Dorsolateral prefrontal cortex (tissue), 122 donors: ENCODE measurements at places on chromosomes 1 and 21.

GRCh38 chr1:201713086-201713810 is 115.7 kb upstream of the IPO9 start:
- peak; percentile 79 for DNase-seq

DNA sequence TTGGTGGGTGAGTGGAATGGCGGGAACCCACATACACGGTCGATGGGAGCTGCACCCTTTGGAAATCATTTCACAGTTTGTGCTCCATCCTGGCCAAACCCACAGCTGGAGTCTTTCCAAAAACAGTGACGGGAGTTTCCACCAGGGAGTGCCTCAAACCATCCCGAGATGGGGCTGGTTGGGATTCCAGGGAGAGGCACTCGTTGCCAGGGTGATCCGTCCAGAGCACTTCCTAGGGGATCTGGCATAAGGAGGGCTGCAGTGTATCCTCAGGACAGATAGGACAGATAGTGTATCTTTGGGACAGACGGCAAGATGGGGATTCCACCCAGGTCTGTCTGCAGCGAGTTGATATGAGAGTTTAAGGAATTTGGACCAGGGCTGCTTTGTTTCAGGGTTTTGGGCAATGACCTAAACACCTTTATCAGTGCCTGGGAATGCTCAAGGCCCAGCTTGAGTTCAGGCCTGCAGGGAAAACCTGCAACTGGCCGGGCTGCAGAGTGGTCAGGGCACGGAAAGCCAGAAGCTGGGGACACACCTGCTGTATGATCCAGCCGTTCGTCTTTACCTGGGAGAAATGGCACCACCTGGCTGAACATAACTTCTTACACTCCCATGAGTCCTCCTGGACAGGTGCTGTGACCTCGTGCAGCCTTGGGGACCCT is 3.4 kb upstream of the POFUT2 start:
- no peak for DNase-seq

GRCh38 chr1:24902471-24902891 is 27.6 kb downstream of the RUNX3 start:
- DNase-seq, result no peak

GRCh38 chr1:151281969-151282882 is at the start of gene ZNF687:
Gene ZNF687 (plus strand): TSS chr1:151282299. CDS start chr1:151286292, 3,993 bp downstream.
- peak; percentile 100 for DNase-seq

GRCh38 chr1:168288311-168289052 is 7.8 kb downstream of the TBX19 start:
- DNase-seq, result no peak

GRCh38 chr21:44935533-44935927 is 4.3 kb upstream of the SLX9 start:
- no peak for DNase-seq

DNA sequence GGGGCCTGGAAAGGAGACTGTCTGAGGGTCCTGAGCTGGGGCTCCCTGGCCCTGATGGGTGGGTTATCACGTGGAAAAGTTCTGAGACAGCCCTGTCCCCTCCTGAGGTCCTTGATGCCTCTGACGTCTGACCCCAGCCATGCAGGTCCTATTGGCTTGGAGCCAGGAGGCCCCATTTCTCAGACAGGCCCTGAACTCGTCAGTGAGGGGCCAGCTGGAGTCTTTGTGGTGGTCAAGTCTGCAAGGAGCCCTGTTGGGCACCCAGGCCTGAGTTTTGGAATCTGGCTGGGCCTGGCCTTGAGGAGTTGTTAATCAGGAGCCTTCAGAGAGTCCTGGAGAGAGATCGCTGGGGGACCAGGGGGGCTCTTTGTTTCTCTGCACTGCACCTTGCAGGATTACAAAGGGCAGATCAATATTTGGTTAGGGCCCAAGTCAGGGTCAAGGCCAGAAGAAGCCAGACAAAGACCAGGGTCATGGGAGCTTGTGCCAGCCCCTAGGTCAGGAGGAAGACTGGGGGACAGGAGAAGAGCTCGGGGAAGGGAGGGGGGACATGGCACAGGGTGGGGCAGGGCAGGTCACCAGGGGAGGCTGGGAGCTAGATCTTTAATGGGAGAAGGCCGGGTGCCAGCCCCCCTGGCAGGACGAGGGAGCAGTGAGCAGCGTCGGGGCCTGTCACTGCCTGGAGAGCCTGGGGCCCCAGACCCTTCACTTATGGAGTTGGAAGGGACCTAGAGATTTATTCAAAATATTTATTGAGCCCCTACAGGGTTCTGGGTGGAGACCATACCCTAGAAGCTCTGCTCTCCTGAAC is 83.2 kb downstream of the PTPRU start:
- no peak for DNase-seq

DNA sequence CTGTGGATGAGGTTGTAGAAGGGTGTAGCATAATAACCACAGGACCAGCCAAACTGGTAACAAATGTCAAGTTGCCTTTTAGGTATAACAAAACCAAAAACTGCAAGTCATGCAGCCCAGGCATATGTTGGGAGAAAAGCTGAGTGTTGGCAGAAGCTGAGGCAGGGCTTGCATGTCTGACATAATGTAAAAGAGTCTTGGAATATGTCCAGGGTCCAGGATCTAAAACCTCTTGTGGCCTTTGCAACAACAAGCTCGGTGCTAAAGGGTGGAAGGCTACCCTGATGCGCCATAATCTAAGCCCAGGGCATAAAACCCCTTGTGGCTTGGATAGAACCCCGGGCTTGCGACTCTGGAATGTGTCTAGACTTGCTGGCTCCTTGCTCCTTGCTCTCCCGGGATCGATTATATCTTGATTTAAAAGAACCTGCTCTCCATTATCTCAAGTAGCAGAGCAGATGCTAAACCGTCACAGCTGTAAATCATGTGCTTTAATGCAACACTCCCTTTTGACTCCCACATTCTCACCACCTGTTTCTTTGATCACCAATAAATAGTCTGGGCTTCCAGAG is 26.5 kb upstream of the SLC35A3 start:
- no peak for DNase-seq

DNA sequence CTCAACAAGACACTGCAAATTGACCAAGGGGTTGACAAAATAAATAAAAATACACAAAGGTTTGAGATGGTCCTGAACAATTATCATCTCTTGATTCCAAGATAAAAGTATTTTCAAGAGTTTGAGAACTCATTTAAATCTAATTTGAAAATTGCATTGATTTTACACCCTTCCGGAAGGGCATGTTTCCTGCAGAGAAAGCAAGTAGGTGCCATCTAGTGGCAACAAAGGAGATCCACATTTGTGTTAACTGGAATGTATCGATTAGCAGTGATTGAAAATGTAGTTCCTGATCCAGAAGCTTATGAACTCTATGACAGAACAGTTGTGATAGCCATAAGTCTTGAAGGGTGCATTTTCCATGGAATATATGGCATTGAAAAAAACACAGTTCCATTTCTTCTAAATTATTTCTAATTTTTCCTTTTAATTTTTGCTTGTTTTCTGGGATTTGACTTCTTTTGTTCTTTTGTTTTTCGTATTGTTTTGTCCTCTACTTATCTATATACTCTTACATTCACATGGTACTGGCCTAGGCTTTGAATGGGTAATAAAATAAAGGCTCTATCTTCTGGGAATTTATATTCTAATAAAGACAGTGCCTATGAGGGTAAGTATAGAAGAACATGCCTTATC is 143.7 kb downstream of the DNM3 start:
- DNase-seq, result no peak

DNA sequence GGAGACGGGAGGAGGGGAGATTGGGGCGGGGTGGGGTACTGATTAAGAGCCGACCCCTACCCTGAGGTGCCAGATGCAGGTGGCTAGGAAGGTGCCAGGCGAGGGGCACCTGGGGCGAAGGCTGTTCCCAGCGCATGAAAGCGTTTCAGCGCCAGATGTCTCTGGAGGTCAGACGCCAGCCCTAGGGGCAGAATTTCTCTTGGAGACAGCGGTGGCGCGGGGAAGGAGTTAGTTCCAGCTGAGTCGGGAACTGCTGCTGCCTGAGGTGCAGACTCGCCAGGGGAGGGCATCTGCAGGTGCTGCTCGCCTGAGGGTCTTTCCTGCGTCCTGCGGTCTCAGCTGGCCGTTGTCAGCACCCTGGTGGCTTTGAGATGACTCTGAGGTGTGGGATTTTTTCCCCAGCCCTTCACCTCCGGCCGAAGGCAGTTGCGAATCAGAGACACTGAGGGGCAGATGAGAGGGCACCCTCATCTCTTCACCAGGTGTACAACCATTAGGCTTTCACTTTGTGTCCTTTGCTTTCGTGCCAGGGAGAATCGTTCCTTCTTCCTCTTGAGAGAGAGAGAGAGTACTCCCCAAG is 539 bp downstream of the CGN start:
- DNase-seq, result peak; percentile 26

DNA sequence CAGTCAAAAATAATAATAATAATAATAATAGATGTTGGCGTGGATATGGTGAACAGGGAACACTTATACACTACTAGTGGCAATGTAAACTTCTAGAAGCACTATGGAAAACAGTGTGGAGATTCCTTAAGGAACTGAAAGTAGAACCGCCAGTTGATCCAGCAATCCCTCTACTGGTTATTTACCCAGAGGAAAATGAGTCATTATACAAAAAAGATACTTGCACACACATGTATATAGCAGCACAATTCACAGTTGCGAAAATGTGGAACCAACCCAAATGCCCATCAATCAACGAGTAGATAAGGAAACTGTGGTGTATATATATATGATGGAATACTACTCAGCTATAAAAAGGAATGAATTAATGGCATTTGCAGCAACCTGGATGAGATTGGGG is 176.0 kb downstream of the PLPP3 start:
- DNase-seq, result no peak

DNA sequence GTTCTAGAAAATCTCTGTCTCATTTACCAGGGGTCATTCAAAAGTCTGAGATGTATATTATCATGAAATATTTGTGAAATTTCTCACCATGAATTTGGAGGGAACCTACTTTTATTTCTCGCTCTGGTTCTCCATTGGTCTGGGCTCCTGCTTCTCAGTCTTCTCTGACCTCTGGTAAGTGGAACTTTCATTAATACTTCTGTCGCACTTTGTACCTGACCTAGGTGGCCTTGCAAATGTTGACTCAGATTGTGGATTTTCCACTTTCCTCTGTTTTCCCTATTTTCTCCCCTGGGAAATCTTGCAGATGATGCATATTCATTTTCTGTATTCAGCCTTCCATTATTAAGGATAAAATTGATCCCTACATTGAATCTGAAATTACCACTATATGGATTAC is 53.2 kb downstream of the LRIG2 start:
- no peak for DNase-seq

DNA sequence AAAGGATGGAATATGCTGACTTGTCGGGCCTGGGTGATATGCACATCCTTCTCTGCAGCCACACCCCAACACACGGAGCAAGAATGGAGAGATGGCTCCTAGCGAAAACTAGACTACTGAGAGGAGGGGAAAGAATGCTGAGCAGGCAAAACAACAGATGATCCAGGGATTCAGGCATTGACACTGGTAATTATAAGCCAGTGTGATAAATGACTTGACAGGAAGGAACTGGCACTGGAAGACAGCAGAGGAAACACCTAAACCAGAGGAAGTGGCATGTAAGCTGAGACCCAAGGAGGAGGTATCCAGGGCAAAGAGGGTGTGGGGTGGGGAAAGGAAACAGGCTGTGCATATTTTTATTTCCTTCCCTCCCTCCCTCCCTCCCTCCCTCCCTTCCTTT is 31.7 kb upstream of the KHDRBS1 start:
- no peak for DNase-seq

- DNase-seq, result no peak
These were observed 8.6 kb downstream of the UBE2U start for GRCh38 chr1:64212031-64212430.
